ENCODE measurements at places on chromosomes 3 and 15. TPM values are rescaled to one million over a fixed set of nuclear protein-coding genes. Genes with fewer than 3 reads are reported as not detected.

DNA sequence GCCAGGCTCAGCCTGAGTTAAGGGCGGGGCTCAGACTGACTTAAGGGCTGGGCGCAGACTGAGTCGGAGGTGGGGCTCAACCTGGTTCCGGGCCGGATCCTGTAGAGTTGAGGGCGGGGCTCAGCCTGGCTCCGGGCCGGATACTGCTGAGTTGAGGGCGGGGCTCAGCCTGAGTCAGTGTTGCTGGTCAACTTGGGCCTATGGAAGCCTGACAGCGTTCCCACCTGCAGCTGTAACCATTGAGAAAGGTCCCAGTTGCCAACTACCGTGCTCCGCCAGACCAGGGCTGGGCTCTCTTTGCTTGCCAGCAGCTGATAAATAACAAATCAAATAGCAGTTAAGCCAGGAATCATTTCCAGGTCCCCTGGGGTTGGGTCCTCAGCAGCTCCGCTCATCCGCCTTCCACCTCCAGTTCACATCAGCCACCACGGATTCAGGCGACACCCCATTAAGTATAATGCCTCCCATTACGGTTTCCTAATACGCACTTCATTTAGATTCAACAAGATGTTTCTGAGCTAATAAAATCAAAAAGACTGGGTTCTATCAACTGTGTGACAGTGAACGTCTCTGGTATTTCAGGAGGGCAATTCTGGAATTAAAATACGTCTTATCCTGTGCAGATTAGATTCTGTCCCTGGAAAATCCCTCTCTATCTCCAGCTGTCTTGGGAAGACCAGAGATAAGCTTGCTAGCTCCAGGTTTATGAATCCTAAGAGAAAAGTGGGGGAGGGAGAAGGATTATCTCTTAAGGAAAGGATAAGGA lies 7.3 kb downstream of the GRIP2 start:
- no peaks in the 10 kb centered on the region for H3K27me3 ChIP-seq
- no peak for DNase-seq
- no peak overlapping the region for H3K4me3 ChIP-seq

DNA sequence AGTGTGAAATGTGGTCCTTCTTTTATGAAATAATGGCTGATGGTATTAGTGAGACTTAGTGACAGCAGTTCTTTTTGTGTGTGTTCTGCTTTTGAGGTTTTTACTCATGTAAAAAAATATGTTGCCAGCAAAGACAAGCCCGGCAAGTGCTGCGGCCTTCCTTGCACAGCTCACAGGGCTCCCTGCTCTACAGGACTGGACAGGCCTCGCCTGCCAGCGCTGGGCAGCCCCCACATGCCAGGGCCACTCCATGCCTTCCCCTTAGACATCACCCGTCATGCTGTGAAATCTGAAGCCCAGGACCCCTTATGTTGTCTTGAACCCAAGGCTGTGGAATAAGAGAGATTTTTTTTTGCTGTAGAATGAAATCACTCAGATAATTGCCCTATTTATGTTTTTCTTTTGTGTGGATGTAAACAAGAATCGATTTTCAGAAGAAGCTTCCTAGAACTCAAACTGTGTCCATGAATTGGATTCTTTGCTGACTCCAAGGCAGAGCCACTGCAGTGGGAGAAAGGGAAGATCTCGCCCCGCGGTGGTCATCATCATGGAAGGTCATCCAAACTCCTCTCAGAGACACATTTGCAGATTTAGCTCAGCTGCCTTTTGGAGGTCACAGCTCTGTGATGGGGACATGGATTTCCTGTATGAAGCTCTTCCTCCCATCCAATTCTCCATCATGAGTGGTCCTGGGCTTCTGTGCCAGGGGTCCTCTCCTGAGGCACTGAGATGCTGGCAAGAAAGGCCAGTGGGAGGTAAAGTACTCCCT lies 150.8 kb downstream of the ATP10A start:
- no peaks in the 10 kb centered on the region for H3K27me3 ChIP-seq
- no peak overlapping the region for H3K4me3 ChIP-seq

DNA sequence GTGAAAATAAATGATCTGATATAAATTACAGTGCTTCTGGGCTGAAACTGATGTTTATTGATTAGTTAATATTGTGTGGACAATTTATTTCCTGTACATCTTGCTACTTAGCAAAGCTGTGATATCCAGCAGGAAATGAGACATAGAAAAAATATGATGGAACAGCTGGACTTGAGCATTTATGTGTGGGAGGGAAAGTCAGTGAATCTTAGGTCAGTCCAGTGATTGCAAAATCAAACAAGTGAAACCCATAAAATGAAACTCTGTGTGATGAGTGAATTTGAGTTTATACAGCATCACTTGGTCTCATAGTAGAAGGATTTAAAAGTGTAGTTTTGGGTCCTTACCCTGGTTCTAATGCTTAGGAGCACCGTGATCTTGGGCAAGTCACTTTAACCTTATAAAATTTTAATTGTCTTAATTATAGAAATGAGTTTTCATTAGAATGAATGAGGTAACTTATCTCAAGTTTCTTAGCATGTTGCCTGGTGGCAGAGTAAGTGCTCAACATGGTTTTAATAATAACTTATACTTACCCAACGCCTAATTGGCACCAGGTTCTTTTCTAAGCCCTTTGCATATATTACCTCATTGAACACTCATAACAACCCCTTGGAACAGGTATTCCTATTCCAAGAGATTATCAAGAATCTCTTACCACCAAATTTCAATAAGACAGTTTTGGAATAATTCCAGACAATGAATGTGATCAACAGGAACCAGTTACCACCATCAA lies 194.6 kb downstream of the ADAMTSL3 start:
- DNase-seq, result no peak
- H3K4me1 ChIP-seq, result no peaks in the 10 kb centered on the region
- H3K4me3 ChIP-seq, result no peak overlapping the region
- no peak overlapping the region for H3K27ac ChIP-seq
- H3K27me3 ChIP-seq, result no peaks in the 10 kb centered on the region

- H3K36me3 ChIP-seq, result no peaks in the 10 kb centered on the region
- H3K27me3 ChIP-seq, result no peaks in the 10 kb centered on the region
- no peaks in the 10 kb centered on the region for H3K4me1 ChIP-seq
- H3K27ac ChIP-seq, result no peak overlapping the region
These were observed 592.5 kb upstream of the GOLIM4 start for GRCh38 chr3:168688267-168688666.

GRCh38 chr3:14438929-14439328 lies 36.5 kb downstream of the SLC6A6 start:
- H3K4me3 ChIP-seq, result no peak overlapping the region
- H3K27ac ChIP-seq, result no peak overlapping the region
- DNase-seq, result no peak
- H3K27me3 ChIP-seq, result no peaks in the 10 kb centered on the region
- H3K4me1 ChIP-seq, result peaks cover 30% of the 10 kb centered on the region

DNA sequence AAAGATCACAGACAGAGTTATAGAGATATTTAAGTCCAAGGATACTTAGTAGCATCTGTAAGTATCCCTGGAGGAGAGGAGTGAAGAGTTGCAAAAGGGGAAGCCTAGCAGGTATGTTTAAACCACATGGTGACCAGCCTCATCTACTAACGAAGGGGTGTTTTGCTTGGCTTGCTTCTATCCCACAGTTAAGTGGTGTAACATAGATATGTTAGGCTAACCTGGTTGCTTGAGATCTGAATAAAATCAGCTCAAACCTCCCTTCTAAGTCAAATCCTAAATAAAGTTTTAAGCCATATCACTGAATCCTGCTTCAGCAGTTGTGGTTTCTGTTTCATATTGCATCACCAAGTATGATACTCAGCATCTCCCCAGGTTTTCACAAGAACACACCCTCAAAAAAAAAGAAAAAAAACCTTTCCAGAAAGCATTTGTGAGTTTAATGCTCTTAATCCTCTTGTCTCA lies 880.2 kb downstream of the ROBO1 start:
- DNase-seq, result no peak
- no peaks in the 10 kb centered on the region for H3K36me3 ChIP-seq
- no peaks in the 10 kb centered on the region for H3K27me3 ChIP-seq
- no peak overlapping the region for H3K4me3 ChIP-seq

DNA sequence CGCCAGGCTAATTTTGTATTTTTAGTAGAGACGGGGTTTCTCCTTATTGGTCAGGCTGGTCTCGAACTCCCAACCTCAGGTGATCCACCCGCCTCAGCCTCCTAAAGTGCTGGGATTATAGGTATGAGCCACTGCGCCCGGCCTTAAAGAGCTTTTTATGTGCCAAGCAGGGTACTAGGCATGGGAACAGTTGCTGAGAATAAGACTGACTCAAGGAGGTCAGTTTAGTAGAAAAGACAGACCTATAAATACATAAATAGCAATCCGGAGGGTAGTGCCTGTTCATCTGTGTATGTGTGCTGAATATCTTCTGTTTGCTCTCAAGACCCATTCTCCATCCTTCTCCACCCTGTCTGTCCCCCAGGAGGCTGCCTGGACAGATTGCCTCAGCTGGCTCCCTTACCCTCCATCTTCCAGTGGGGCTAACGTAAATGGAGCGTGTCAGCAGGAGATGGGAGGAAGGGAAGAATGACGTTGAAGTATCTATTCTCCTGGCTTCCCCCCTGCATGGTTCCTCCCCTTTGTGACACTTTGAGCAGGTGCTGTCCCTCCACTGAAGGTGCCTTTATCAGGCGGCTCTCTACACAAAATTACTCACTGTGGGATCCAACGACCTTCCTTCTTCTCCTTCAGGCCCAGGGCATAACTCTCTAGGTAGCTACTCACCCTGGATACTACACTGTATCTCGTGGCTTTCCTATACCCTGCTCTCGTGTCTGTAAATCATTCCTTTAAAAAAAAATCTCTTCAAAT lies 31.1 kb downstream of the FBXO40 start:
- no peaks in the 10 kb centered on the region for H3K4me1 ChIP-seq
- H3K4me3 ChIP-seq, result no peak overlapping the region
- DNase-seq, result no peak
- no peaks in the 10 kb centered on the region for H3K27me3 ChIP-seq
- peaks cover under 1% of the 10 kb centered on the region for H3K36me3 ChIP-seq

DNA sequence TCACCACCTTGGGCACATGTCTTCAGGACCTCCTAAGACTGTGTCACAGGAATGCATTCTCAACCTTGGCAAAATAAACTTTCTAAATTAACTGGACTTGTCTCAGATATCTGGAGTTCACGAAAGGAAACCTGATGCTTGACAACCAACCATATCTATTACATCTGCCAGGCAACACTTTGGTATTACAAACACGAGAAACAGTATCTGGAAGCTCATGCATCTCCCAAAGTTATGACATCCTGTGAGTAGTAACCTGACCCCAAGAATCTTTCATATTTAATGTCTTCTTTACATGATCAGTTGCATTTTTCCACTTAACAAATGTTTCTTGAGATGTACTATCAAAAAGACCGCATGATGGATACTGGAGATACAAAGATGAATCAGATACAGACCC lies 465.3 kb upstream of the AGTR1 start:
- no peaks in the 10 kb centered on the region for H3K36me3 ChIP-seq
- H3K4me1 ChIP-seq, result no peaks in the 10 kb centered on the region
- no peak overlapping the region for H3K27ac ChIP-seq
- H3K4me3 ChIP-seq, result no peak overlapping the region
- no peaks in the 10 kb centered on the region for H3K27me3 ChIP-seq

DNA sequence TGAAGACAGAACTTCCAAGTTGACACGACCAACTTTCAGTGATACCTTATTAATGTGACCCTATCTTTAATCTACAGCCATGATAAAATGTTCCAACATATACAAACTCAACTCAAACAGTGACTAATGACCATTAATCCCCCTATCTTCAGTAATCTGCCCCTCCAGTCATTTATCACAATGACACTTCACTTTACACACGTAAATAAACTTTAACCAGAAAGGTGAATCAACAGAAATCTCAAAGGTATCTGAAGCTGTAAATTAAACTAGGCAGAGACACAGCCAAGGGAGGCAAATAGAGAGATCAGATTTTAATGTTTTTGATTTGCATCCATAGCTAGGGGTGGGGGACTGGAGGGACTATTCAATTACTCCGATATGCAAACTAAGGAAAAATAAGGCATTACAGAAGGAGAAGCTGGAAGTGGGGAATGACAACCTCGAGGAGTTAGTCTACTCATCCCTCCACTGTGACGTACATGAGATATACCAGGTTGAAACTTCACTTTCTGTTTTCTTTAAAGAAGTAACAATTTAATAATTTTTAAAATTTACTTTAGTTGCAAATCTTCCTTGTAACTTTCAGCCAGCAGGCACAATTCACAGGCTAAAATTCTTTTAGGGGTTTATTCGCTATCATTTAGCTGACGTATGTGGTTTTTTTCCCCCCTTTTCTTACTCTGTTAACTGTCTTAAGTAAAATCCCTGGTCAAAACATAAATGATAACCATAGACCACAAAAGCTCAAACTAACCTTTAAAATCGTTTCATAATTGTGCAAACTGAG lies 751.0 kb downstream of the ROBO1 start:
- no peak for DNase-seq
- no peaks in the 10 kb centered on the region for H3K36me3 ChIP-seq
- no peaks in the 10 kb centered on the region for H3K27me3 ChIP-seq
- no peaks in the 10 kb centered on the region for H3K4me1 ChIP-seq
- no peak overlapping the region for H3K27ac ChIP-seq

DNA sequence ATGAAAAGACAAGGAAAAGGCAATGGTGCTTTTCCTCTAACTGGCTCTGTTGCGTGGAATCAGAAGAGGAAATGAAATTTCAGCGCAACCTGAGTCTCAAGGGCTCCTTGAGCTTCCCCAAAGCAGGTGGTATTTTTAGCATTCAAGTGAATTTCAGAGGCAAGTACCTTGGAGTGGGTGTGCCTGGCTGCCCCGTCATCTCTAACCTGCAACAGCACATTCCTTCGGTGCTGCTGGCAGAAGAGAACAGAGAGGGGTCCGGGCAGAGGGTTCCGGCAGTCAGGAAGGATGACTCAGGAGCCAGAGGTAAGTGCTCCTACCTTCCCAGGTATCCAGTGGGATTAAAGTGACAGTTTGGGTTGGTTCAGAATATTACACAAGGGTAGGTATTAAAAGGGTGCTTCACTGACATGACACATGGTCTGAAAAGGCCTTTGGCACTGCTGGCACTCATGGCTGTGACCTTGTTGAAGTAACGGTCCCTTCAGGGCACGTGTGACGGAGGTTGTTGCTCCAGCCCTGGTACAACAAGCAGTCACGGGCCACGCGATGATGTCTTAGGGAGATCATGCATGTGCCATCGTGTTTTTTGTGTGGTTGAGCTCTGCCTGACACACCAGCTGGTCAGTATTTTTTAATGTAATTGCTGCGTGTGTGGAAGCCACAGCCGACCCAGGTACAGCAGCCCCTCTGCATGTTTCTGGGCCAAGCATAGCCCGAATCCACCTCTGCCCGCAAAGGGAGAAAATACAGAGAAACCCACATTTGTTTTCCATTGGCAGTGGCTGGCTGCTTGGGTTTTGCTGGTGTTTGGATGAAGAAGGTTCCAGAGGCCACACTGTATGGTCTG lies 75.7 kb downstream of the LRRK1 start:
- no peak for DNase-seq
- H3K4me1 ChIP-seq, result no peaks in the 10 kb centered on the region
- no peak overlapping the region for H3K4me3 ChIP-seq

Gene AHSG
- total RNA-seq, result not detected

Gene APOD
- total RNA-seq, result 0.20 TPM

Gene RARRES1
- not detected for total RNA-seq

Gene DAZL
- total RNA-seq, result 0.18 TPM

Data from CD8-positive, alpha-beta memory T cell (primary cell).